ENCODE measurements at places on chromosomes 11 and 22.
A peak's percentile ranks its signal among the peaks of the same experiment; 100 is the strongest.

DNA sequence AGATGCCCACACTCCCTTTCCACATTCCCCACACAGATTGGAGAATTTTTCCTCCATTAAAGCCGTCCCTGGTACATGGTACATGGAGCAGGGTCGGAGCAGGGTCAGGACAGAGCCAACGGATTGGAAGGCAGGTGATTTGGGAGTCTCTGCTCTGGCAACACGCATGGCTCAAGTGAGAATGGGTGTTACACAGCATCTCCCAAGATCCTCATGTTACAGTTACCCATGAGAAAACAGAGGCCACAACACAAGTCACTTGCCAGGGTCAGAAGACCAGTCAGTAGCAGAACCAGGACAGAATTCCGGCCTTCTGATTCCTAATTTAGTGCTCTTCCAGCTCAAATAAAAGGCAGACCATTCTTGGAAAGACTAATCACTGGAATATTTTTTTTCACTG is 7.7 kb upstream of the F2 start:
- DNase-seq: no peak

DNA sequence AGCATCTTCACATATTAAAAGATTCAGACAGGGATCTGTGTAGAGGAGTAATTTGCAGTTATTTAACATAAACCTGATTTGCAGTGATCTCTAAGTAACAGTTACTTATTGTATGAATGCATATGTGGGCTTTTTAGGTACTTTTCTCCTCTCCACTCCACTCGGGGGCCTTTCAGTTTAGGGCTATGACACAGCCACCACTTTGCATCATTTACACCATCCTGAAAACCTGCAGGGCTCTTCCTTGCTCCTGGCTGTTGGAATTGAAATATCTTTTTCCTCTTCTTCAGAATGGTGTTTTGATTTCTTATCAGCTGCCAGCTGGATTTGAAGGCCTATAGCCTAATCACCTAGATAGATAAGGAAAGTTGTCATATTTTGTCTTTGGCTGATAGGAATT is 580.8 kb downstream of the NELL1 start:
- DNase-seq: no peak

DNA sequence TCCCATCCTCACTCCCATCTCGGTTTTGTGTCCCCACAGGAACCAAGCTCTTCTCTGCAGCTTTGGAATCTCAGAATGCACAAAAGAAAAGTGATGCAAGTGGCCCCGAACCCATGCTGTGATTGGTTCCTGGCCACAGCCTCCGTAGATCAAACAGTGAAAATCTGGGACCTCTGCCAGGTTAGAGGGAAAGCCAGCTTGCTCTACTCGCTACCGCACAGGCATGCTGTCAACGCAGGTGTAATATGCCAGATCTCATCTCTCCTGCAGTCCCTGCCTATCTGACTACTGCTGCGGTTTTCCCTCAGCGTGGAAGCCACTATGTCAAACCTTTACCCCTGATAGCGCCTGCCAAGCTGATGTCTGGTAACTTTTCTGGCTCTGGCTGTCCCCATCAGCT is 200.5 kb upstream of the LRRC4C start:
- no peak for DNase-seq

DNA sequence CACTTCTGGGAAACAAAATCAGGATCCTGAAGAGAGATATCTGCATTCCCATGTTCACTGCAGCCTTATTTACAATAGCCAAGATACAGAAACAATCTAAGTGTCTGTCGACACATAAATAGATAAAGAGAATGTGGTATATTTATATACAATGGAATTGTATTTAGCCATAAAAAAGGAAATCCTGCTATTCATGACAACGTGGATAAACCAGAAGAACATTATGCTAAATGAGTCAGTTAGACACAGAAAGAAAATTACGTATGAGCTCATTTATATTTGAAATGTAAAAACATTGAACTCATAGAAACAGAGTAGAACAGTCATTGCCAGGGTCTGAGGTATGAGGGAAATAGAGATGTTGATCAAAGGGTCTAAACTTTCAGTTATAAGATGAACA is 6.1 kb downstream of the MRPL17 start:
- DNase-seq: no peak

DNA sequence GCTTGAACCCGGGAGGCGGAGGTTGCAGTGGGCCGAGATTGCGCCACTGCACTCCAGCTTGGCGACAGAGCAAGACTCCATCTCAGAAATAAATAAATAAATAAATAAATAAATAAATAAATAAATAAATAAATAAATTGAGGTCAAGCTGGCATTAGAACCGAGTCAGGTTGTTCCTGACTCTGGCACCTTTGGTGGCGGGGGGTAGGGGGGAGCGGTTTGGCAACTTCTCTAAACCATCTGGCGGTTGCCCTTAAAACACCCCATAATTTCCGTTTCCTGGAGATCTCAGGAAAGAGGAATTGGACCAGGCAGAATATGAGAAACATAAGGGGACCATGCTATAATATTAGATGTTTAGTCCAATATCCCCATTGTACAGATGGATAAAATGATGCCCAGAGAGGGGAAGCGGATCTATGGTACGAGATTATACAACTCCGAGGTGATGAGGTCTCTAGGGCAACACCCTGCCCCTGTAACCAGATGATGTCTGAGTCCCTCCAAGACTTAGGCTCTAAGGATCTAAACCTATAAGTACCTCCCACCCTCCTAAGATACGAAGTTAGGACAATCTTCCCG is 785 bp downstream of the CLPB start:
- no peak for DNase-seq

DNA sequence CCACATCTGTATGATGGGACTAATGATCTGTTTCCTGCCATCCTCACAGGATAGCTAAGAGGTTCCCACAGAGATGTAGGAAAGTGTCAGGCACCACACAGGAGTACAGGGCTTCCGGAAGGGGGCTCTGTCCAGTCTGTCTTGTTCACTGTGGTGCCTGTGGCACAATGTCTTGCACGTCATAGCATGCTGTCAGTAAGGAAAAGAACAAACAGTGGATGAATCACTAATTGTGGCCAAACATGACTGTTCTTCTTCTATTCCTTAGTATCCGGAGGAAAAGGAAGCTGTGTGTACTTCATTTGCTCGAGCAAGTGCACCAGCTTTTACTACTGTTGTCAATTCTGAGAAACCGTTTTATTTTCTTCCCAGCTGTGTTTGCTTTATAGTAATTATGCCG is 73.4 kb upstream of the YWHAH start:
- DNase-seq: no peak

GRCh38 chr11:21988477-21988876 is 204.4 kb upstream of the ANO5 start:
- no peak for DNase-seq

DNA sequence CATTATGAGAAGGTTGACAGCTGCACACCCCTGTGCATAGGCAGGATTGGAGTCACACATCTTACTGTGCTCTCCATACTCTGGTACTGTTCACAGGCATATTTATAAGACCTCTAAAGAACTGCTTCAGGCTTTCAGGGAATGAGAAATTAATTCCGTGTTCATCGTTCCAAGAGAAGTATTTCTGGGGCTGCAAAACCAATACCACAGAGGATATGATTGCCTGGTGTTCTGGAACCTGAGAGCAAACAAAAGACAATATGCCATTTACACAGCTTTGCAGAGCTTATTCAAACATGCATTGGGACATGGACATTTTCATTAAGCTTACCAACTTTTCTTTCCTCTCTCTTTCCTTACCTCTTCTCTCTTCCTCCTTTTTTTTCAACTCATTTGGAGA is 388.7 kb downstream of the NTM start:
- DNase-seq: no peak

DNA sequence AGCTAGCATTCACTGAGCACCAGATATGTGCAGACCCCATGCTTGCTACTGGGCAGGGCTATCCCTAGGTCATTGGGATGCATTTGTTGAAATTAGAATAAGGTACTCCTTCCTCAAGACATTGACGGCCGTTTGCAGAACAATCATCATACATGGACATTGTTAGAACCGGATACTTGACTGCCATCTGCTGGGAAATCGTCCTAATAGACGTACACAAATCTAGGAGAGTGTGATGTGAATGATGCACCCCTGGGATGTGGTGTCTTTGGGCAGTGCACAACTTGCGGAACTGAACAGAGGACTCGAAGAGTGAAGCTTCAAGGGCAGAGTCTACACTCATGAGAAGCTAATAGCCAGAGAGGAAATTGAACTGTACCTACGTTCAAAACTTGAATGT is 35.9 kb downstream of the MYO18B start:
- peak; percentile 50 for DNase-seq
